ENCODE measurements at places on chromosomes 2 and 18. TPM values are rescaled to one million over a fixed set of nuclear protein-coding genes. Genes with fewer than 3 reads are reported as not detected.

DNA sequence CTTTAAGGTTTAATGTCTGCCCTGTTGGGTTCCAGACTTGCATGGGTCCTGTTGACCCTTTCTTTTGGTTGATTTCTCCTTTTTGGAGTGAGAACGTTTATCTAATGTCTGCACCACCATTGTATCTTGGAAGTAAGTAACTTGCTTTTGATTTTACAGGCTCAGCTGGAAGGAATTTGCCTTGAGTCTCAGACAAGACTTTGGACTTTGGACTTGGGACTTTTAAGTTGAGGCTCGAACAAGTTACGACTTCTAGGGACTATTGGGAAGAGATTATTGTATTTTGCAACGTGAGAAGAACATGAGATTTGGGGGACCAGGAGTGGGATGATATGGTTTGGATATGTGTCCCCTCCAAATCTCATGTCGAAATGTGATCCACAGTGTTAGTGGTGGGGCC, 267.7 kb downstream of the GLI2 start:
- DNase-seq: no peak
- no peak overlapping the region for H3K4me3 ChIP-seq
- H3K27ac ChIP-seq: no peak overlapping the region
- no peaks in the 10 kb centered on the region for H3K36me3 ChIP-seq
- H3K27me3 ChIP-seq: no peaks in the 10 kb centered on the region

COLEC12 gene
- polyA plus RNA-seq: 16.0 TPM

DNA sequence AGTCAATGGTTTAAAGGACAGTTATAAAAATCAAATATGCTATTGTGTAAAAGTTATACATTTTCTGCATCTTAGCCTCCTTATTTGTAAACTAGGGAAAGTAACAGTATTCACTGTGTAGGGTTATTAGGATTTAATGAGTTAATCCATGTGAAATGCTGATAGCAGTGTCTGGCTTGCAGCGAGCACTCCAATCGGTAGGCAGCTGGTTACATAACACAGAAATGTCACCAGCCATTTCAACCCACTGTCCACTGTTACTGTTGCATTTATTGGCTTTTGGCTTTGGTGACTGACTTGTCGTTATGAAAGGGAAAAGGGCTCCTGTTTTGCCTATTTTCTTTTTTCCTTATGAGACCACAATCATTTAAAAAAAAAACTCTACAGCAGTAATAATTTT, 38.9 kb downstream of the ID2 start:
- no peak overlapping the region for H3K27ac ChIP-seq
- H3K27me3 ChIP-seq: no peaks in the 10 kb centered on the region

DNA sequence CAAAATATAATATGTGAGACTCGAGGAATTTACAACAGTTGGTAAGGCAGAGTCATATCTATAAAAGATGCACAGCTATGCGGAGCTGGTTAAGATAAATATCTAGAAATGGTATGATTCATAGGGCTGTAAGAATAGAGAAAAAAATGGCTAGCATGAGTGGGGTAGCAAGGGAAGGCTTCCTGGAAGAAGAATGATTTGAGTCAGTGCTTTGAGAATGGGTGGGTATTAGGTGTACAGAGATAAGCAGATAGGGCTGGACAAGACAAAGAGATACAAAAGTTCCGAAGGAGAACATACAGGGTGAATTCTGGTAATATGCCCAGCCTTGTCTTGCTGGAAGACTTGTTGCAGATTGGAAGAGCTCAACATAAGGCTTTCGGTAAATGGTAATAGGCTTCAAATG, 291.5 kb upstream of the CCDC68 start:
- peaks cover 4% of the 10 kb centered on the region for H3K4me1 ChIP-seq
- H3K4me3 ChIP-seq: no peak overlapping the region
- H3K27ac ChIP-seq: no peak overlapping the region
- peaks cover 1% of the 10 kb centered on the region for H3K36me3 ChIP-seq
- no peaks in the 10 kb centered on the region for H3K27me3 ChIP-seq

DNA sequence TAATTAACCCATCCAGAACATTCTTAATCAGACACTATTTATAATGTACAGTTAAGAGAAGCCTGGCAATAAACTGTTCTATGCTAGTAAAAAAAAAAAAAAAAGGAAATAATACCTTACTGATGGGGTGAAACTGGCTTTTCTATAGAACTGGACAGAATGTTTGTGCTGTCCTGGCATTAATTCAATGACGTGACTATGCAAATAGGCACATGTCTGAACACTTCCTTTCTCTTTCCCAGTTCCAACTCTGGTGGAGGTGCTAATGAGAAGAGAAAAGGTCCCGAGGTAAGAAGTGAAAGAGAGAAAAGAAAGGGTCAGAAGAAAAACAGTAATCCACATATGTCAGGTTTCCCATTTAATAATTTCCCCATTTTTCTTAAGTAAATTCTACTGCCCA, 508.4 kb downstream of the ZEB2 start:
- no peaks in the 10 kb centered on the region for H3K27me3 ChIP-seq
- H3K36me3 ChIP-seq: no peaks in the 10 kb centered on the region
- H3K4me3 ChIP-seq: no peak overlapping the region

HOXD13 gene
- polyA plus RNA-seq: not detected

GRCh38 chr2:102334486-102334885, 21.1 kb upstream of the IL18R1 start:
- no peak overlapping the region for H3K27ac ChIP-seq
- no peaks in the 10 kb centered on the region for H3K4me1 ChIP-seq
- H3K36me3 ChIP-seq: no peaks in the 10 kb centered on the region
- H3K27me3 ChIP-seq: no peaks in the 10 kb centered on the region
- DNase-seq: no peak

DNA sequence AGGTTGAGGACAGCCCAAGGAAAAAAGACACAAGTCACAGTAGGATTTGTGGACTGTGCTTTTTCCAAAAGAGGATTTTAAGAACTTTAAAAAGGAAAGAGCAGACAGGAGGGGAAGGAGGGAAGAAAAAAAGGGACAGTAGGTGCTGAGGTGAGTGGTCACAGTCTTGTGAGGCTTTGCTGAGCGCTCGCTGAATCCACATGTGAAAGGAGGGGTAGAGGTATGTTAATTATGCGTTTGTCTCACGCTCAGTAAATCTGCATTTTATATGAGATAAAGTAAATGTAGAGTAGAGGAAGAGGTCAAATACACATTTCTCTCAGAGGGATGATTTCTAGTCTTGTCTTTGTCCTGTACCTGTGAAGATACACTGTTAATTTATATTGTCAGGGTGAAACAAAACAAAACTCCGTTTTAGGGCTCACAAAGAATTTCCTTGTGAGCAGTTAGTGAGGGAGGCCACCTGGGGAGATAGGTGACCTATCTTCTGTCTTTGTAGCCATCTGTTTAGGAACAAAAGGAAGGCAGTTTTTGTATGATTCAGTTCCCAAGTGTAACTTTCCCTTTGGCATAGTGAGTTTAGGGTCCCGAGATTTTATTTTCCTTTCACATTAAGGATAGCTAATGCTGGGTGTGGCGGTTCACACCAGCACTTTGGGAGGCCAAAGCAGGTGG, 25.3 kb downstream of the GNAL start:
- no peak for DNase-seq
- no peak overlapping the region for H3K4me3 ChIP-seq
- no peaks in the 10 kb centered on the region for H3K4me1 ChIP-seq
- no peaks in the 10 kb centered on the region for H3K36me3 ChIP-seq
- H3K27ac ChIP-seq: no peak overlapping the region
- peaks cover 3% of the 10 kb centered on the region for H3K27me3 ChIP-seq
